Stimulated activated CD8-positive, alpha-beta memory T cell treated with anti-CD3 and anti-CD28 coated beads, Interleukin-7, amount 100 ng/mL, for 4 hours (primary cell): ENCODE measurements at places on chromosomes 6 and 20.

DNA sequence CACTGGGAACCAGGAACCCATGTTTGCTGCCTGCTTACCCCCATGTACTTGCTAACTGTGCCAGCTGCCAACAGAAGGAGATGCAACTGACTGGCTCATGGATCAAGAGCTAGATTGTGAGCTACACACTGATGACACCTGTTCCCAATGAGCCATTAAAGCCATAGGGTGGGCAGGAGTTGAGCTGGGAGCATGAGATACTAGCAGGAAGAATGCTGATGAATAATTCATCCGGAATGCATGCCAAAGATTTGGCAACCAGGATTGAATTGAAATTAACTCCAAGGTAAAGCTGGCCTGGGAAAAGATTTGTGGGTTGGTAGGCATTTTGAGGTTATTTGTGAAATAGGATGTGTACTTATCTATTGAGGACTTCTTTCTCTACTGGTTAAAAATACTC lies 631.1 kb downstream of the KIF16B start:
- DNase-seq: no peak

DNA sequence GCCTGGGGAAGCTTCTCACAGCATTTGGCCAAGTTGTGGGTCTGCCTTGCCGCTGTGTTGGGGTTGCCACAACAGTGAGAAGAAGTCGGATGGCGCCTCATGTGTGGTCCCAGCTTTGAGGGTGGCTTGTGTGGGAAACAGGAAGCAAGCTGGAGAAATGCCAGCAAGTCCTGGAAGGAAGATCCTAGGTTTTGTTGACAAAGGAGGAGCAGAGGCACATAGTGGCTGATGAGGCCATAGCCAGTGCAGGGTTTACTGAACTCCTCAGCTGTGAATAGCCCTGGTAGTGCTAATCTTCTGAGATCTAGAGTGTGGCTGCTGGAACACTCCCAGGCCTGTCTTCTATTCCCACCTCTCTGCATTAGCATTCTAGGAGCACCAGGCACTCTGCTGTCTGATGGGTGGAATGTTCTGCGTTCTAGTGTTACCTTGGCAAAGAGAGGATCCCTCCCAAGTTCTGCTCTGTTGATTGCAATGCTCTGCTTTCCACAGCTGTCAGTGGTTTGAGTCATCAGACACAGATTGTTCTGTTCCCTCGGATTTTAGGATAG lies 25.2 kb downstream of the SNPH start:
- no peak for DNase-seq

DNA sequence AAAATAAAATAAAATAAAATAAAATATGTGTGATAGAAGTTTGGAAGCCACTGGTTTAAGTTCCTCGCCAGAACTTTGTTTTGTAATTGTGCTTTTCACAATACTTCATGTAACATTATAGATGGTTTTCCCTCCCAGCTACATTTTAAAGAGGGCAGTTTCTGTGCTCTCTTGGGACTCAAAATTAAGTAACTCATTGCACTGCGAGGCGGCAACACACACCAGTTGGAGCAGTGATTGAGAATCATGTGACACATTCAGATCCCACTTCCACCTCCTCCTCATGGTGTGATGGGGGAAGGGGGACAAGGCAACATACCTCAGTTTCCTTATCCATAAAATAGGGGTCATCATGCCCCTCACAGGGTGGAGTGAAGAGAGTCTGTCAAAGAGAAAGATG lies 7.5 kb downstream of the C2 start:
- no peak for DNase-seq

- no peak for DNase-seq
Measured at GRCh38 chr6:55937261-55937947, 62.0 kb upstream of the BMP5 start.

- no peak for DNase-seq
Measured at GRCh38 chr6:75863001-75863400, 114.0 kb downstream of the MYO6 start.

DNA sequence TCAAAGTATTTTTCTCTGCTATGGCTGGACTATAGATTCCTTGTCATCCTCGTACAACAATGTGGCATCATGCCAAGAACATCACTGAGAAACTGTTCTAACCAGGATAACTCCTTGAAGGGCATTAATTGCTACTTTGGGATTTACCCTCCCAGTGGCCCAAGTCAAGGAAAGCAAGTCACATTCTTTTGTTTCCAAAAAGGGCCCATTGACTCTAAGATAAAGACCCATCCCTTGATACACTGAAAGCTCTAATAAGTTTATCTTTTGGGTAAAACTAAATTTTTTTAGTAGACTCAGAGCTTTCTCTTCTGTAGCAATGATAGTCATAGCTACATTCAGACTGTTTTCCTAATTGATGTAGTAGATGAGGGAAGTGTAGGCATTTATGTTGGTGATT lies at the start of gene OR2J3:
TSS of gene OR2J3 (plus strand) at position 301 of the 400 bp plus-strand sequence. CDS start 3,833 bp downstream, outside the sequence.
- DNase-seq: no peak

DNA sequence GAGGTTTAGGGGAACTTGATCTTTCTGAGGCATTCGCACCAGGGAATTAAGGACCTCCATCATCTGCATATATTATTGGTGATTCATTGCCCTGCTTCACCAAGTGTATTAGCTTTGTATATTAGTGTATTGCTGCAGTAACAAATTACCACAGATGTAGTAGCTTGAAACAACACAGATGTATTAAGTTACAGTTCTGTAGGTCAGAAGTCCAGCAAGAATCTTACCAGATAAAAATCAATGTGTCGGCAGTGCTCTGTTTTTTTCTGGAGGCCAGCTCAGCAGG lies 65.8 kb downstream of the HMGN3 start:
- DNase-seq: no peak

DNA sequence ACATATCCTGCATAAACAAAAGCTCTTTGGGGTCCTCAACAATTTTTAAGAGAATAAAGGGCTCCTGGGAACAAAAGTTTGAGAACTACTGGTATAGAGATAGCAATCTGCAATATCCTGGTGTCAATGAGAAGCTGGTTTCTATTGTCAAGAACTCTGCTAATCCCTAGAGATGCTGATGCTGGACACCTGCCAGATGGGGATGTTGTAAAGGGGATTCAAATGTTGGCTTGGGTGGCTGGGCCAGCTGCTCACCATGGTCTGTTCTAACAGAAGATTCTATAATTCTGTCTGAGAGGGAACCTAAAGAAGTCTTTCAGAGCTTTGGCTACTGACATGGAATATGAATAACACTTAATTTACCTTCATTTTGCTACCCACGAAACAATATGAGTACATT lies 137.8 kb downstream of the BTBD9 start:
- no peak for DNase-seq

DNA sequence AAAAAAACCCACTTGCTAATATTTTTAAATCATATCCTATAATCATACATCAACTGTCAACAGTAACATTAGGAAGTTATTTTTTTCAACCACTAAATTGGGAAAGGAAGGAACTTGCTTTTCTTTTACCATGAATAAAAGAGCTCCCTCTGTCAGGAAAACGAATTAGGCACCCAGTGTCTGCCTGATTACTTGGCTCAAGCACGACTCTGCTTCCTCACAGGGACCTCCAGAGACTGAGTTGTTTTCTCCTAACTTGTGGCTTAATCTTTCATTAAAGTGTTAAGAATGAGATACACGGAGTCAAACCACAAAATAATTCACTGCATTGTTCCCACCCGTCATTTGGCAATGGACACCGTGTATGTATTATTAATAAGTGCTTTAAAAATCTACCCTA lies 1405.1 kb upstream of the EYS start:
- DNase-seq: no peak

- DNase-seq: no peak
Measured at GRCh38 chr6:7893342-7893741, 17.2 kb downstream of the TXNDC5 start.

GRCh38 chr20:4688305-4688704 lies 33.4 kb upstream of the PRND start:
- DNase-seq: no peak

DNA sequence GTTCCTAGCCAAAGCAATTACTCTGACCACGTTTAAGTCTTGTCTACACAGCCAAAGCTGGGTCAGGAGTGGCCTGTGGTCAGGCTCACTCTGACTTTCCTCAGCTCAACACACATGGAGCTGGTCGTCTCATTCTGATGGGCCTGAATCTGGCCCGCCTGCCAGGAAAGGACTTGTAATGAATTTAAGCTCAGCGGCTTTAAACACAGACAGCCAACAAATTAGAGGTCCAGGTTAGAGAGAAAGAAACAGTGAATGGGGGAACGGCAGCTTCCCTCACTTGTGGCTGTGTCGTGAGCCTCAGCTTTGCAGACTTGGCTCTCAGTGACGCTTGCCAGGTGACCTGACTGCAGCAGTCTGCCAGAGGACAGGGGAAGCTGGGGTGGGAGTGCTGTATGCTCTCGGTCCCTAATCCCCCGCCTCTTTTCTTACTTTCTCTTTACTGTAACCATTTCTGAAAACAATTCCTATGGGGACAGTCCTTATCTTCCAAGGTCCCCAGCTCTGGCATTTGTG lies 121.9 kb upstream of the AGPAT4 start:
- no peak for DNase-seq
